ENCODE measurements at places on chromosomes 16 and 17.

- DNase-seq, result no peak
These were observed 30.0 kb downstream of the METRNL start for GRCh38 chr17:83109386-83109785.

GRCh38 chr17:79752175-79752574 lies 21.4 kb downstream of the ENPP7 start:
- DNase-seq, result no peak

DNA sequence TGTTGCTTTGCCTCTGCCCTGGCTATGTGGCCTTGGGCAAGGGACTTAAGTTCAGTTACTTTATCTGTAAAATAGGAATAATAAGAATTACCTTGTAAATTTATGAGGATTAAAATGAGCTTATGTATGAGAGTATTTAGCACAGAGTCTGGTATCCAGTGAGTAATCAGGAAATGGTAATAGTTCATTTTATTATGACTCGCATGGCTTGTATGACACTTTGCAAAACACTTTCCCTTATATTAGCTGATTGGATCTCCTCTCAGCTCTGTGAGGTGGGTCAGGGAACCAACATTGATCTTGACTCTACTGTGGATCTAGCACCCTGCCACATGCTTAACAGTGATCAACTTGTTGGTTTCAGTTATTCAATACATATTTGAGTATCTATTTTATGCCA lies 8.3 kb upstream of the CDH3 start:
- DNase-seq, result no peak

- no peak for DNase-seq
These were observed 26.9 kb downstream of the HSD17B2 start for GRCh38 chr16:82061861-82062525.

DNA sequence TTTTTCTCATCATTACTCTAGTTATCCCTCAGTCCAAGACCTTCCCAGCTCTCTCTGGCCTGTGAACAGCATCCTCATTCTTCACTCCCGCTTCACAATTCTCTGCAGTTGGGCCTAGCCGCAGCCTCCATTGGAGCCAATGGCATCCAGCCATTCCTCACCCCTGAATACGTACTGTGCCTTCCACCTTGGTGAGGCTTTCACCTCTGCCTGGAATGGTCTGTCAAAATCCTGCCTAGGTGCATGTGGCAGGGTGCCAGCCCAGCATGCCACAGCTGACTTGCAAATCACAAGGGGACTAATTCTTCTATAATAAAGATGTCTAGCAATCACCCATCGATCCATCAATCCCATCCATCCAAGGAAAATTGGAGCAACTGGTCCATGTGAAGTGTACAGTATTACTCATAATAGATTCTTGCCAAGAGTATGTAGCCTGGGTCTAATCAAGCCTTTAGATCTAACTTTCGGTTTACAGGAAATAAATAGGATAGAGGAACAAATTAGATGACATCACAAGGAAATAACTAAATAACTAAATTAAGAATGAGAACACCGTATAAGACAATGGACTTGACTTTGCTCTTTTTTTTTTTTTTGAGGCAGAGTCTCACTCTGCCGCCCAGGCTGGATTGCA lies 5.1 kb upstream of the CX3CL1 start:
- DNase-seq, result no peak
